ENCODE measurements at places on chromosomes 11 and 22. TPM values are rescaled to one million over a fixed set of nuclear protein-coding genes. Genes with fewer than 3 reads are reported as not detected.
A peak's percentile ranks its signal among the peaks of the same experiment; 100 is the strongest.

The DLG2 gene
- total RNA-seq = 1.8 TPM

DNA sequence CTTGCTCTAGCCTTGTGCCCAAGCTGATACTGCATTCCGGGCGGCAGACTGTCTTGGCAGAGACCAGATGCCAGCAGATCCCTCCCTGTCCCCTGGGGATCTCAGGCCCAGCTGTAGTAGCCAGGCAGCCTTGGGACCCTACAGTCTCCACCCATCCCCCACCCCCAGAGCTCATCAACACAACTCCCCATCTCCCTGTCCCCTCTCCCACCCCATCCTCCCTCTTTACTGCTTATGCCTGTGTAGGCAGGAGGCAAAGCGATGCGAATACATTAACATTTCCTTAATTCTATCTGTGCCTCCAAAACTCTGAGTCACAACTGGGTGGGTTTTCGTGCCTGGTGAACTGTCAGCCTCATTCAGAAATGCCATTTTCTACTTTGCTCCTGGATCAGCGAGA lies 547.6 kb downstream of the BUD13 start:
- H3K36me3 ChIP-seq = no peaks in the 10 kb centered on the region
- no peak overlapping the region for H3K4me3 ChIP-seq
- H3K27me3 ChIP-seq = no peaks in the 10 kb centered on the region
- H3K27ac ChIP-seq = no peak overlapping the region
- no peak for DNase-seq
- H3K4me1 ChIP-seq = no peaks in the 10 kb centered on the region

GRCh38 chr11:130705670-130706421 lies 210.4 kb downstream of the SNX19 start:
- H3K4me1 ChIP-seq = peaks cover 14% of the 10 kb centered on the region
- DNase-seq = no peak
- H3K36me3 ChIP-seq = no peaks in the 10 kb centered on the region
- H3K4me3 ChIP-seq = no peak overlapping the region
- no peaks in the 10 kb centered on the region for H3K27me3 ChIP-seq

- H3K36me3 ChIP-seq = no peaks in the 10 kb centered on the region
- peak; percentile 21 for DNase-seq
- H3K4me3 ChIP-seq = no peak overlapping the region
Measured at GRCh38 chr11:45450189-45450588, 164.0 kb upstream of the SYT13 start.

The CCDC83 gene
- not detected for total RNA-seq

The TBC1D10A gene
- total RNA-seq = 16.3 TPM

GRCh38 chr22:16801088-16801487 lies 24.1 kb downstream of the XKR3 start:
- H3K4me1 ChIP-seq = no peaks in the 10 kb centered on the region
- no peak overlapping the region for H3K27ac ChIP-seq
- H3K4me3 ChIP-seq = no peak overlapping the region
- no peak for DNase-seq
- H3K27me3 ChIP-seq = no peaks in the 10 kb centered on the region

All from stomach (tissue), 19 donors.